ENCODE measurements at places on chromosomes 5 and 9.

- DNase-seq: no peak
These were observed 713.6 kb downstream of the TLE4 start for GRCh38 chr9:80285326-80285725.

DNA sequence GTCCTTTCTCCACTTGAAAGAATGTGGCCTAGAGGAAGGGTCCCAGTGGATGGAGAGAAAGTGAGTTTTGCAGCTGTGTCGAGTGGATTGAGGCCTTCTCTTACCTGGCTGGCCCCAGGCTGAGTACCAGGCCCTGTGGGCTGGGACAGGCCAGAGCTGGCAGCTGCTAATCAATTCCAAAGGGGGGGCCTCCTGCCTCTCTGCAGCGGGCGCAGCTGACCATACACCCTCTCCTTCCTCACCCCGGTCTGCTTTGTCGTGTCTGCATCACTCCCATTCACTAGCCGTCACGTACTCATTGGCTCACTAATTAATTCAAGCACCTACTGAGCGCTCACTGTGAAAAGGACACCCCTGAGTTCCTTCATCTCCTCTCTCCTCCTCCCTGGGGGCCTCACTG is 58.4 kb upstream of the PITX1 start:
- DNase-seq: no peak

GRCh38 chr5:74316064-74316603 is 324.4 kb downstream of the ENC1 start:
- DNase-seq: no peak

DNA sequence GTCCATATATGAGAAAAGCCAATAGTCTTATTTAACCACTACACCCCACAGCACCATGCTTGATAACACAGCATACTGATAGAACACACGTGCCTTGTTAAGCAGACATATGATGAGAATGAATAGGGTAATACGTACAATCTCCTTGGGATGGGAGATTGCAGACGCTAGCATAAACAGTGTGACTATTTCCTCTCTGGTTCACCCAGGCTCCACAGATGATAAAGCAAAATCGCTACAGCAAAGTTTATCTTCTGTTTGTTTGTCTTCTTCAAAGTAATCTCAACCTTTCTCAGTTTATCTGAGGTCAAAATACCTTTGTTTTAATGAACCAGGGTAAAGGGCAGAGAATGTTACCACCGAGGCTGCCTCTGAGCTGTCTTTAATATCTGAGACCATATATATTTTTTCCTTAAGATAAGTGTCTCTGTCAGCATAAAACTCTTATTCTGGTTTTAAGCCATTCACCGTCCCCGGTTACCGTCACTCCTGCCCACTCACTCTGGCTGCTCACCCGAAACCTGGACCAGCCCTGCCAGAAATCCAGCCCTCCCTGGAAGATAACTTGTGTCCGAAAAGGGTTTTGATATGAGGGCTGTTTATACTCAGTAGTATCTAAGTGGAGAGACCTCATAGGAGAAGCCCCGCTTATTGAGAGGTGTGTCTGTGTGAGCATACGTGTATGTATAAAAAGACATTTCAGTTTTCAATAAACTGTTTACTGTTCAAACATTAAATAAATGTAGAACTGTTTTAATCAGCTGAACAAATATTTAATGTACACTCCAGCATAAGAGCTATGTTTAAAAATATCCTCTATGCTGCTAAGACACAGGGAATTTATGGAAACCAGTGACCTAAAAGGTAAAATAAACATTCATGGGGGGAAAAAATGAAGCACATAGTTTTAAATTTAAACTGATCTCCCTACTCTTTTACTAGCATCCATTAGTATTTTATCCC is 465.4 kb downstream of the RASEF start:
- DNase-seq: no peak

All from NCI-H1436 treated with DMSO at 0.1 percent for 48 hours (cell line).